ENCODE measurements at places on chromosomes 1 and 21. TPM values are rescaled to one million over a fixed set of nuclear protein-coding genes. Genes with fewer than 3 reads are reported as not detected.

GRCh38 chr1:53051676-53052075 lies 10.3 kb upstream of the PODN start:
- DNase-seq, result no peak

DNA sequence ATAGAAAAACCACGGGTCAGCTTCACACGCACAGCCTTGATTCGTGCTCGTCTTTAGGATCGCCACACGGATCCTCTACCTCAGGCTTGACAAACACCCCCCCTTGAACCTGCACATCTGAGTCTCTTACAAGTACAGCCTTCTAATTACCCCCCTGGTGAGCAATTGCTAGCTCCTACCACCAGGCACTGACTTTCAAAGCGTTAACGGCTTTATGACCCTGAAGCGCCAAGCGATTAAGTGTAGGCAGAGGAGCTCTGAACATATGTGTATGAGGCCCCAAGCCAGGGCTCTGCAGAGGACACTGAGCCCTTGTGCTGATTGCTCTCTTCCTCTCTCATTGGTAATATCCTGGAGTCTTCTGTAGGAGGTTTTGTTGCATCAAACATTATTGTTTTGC lies 55.7 kb upstream of the EPHA8 start:
- no peak for DNase-seq

GRCh38 chr1:198534548-198535418 lies 5.7 kb downstream of the ATP6V1G3 start:
- no peak for DNase-seq

DNA sequence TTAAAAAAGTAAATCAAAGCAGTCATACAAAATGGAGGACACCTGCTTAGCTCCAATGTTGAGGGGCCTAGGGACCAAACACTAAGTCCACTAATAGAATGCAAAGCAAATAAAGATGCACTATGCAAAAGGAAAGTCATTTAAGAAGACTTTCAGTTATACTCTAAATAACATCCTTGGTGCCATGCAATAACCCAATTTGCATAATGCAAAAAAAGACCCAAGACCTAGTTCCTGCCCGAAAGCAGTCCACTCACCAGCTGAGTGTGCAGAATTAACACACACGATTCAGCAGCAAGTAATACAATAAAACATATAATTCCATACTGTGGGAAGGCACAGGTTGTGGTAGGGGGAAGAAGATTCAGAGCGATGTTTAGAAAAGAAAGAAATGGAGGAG lies 101.8 kb downstream of the TGFBR3 start:
- DNase-seq, result no peak

DNA sequence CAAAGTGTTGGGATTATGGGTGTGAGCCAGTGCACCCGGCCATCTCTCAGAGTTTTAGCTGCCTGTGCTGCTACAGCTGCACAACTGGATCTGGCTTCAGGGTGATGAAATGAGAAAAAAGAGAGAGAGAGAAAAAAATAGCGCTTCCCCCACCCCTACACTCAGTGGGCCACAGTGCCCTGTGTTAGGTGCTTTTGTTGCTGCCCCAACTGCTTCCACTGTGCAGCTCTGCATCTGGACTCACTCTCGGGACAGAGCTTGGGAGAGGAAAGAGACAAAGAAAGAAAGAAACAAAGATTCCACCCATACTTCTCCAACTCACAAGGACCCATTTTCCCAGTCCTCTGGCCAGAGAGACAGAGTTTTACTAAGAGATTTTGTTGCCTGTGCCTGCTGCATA lies 50.4 kb downstream of the INAVA start:
- no peak for DNase-seq

GRCh38 chr1:247441606-247442005 lies 16.3 kb downstream of the OR2B11 start:
- no peak for DNase-seq

GRCh38 chr1:100422065-100422464 lies 69.8 kb downstream of the CDC14A start:
- no peak for DNase-seq

GRCh38 chr1:162013289-162013688 lies 10.4 kb downstream of the OLFML2B start:
- DNase-seq, result no peak

DNA sequence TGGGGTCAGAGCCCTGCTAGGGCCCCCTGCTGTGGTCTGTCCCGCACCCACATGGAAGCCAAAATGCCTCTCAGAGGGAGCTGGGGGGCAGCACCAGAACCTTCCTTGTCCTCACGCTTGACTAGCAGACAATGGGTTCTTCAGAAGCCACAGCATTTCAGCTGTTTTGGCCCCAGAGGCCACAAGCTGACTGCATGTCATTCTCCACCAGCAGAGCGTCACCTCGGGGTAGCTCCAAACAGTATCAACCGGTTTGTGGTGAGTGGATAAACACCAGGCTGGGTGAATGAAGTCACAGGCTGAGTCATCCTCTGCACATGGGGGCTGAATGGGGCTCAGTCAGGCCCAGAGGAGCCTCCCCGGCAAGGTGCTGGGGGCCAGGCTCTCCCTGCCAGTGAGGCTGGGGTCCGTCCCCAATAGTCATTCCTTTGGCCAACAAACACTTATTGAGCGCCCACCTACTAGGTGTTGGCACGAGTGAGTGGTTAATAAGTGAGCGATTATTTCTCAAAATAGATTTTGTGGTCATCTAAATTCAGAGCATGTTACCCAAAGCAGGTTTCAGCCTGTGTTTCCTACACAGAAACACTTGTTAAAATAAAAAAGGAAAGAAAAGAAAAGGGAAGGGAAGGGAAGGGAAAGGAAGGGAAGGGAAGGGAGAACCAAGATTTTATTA lies 9.1 kb downstream of the OLIG1 start:
- no peak for DNase-seq

DNA sequence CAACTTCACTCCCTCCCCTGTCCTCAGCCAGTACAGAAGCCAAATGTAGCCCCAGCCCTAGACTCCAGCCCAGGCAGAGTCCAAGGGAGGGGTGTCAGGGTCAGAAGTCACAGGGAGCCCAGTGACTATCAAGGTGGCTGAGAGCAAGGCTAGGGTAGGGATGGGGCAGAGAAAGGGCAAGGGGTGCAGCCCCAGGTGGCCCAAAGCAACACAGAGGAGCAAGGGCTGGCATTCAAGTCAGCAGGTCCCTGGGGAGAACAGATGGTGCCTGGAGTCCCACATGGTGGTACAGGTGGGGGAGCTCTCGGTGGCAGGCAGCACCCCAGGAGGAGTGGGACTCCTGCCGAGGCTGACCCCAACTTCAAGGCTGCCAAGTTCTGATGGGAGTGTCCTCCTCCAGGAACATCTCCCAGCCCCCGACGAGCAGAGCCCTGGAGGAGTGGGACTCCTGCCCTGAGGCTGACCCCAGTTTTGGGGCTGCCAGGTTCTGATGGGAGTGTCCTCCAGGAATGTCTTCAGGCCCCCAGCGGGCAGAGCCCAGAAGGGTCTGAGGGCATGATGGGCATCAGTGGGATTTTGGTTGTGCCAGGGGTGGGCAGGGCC lies 3.7 kb upstream of the DVL1 start:
- no peak for DNase-seq

The LCE2C gene
- 669 TPM for total RNA-seq

The USH2A gene
- 0.18 TPM for total RNA-seq

The SPRR2B gene
- total RNA-seq, result 2.0 TPM

The TBX15 gene
- total RNA-seq, result 10.8 TPM

The KIF17 gene
- total RNA-seq, result 0.76 TPM

The PLA2G2C gene
- total RNA-seq, result not detected

The SMPDL3B gene
- total RNA-seq, result 3.2 TPM

The CHD5 gene
- 0.13 TPM for total RNA-seq

All from suprapubic skin (tissue), 4 donors.